Breast epithelium (tissue), 4 donors: ENCODE measurements at places on chromosomes 4 and X. TPM values are rescaled to one million over a fixed set of nuclear protein-coding genes. Genes with fewer than 3 reads are reported as not detected.

MAGEA4 gene
- total RNA-seq = not detected

GRCh38 chr4:73341454-73341853 lies 62.6 kb upstream of the ALB start:
- DNase-seq = peak; percentile 18

DNA sequence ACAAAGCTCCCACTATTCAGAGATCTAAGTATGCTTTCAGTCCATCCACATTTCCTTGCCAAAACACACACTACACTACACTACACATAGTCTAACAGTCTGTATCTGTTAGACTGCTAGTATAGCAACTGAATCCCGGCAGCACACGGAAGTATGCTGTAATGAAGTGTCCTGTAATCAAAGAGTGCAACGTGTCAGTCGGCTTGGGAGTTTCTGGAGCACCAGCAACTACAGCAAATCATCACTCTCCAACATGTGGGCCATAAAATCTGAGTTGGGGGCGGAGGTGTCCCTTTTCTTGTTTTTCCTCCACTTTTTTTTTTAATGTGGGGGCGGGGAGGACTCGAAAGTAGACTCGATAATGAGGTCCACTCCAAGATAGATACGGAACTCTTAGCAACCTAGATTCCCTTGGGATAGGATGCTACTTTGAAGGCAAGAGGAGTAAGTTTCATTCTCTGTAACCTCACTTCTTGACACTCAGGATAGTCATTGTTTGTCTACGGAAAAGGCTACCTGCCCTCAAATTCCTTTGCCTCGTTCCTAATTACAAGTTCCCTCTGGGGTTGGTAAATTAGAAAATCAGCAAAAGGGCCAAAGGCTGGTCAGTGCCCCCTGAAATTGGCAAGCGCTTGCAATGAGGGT lies 722 bp downstream of the SLC10A7 start:
- DNase-seq = no peak

- no peak for DNase-seq
Observed at GRCh38 chr4:139164731-139165130, 12.3 kb downstream of the ELF2 start.
